NCI-H748 treated with DMSO at 0.1 percent for 48 hours (cell line): ENCODE measurements at places on chromosomes 4 and X.

DNA sequence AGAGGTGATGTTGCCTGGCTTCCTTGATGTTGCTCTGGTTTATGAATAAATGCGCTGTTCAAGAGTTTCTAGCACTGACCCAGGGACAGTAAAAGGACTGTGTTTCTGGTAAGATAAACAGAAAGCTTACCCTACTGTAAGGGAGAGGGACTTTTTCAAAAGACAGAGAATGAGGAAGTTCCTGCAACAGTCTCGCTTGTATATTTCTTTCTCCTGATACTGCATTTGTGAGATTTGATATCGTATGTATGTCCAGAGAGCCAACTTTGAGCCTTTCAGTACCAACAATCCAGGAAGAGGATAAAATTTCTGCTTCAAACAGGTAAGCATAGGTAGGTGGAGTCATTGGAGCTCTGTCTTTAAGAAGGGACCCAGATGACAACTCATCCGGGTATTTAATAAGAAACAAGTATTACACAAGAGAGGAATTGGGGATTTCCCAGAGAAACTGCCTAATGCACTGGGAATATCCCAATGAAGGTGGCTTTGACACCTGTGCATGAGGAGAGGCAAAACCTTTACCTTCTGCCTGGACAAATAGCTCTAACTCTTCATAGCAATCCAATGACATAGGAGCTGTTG, 773 bp downstream of the DAPP1 start:
- no peak for DNase-seq

- no peak for DNase-seq
Measured at GRCh38 chr4:7132249-7132648, 60.1 kb upstream of the SORCS2 start.

- no peak for DNase-seq
Measured at GRCh38 chrX:53047228-53047627, 1.4 kb upstream of the GPR173 start.

GRCh38 chr4:156977435-156978160, 6.0 kb upstream of the PDGFC start:
- DNase-seq, result no peak

GRCh38 chrX:136814847-136815750, 34.4 kb upstream of the ARHGEF6 start:
- no peak for DNase-seq

GRCh38 chr4:36244257-36245082, at the start of gene ARAP2:
TSS of gene ARAP2 (minus strand) at chr4:36244514. CDS start at chr4:36229486, 15,028 bp downstream.
- peak; percentile 46 for DNase-seq

DNA sequence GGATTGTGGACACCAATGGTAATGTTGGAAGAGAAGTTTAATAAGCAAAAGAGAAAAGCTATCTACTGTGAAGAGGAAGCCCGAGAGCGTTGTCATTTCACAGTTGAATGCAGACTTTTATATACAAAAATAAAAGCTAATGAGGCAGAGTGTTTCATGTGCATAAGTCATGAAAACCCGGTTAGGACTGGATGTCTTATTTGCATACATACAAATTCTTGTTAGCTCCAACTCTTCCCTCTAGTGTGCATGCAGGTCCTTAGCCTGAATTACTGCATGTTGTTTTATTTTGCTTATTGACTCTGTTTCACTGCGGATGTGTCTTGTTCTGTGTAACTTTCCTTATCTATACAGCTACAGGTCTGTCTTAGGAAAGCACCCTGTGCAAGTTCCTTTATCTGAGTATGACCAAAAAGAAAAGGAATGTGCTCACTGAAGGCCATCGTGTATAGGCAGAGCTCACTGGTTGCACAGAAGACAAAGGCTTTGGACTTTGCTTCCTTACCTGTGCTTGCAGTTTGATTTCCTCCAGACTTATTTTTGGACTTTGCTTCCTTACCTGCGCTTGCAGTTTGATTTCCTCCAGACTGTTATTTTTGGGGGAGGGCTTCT, 25.1 kb upstream of the UGT2B11 start:
- no peak for DNase-seq

DNA sequence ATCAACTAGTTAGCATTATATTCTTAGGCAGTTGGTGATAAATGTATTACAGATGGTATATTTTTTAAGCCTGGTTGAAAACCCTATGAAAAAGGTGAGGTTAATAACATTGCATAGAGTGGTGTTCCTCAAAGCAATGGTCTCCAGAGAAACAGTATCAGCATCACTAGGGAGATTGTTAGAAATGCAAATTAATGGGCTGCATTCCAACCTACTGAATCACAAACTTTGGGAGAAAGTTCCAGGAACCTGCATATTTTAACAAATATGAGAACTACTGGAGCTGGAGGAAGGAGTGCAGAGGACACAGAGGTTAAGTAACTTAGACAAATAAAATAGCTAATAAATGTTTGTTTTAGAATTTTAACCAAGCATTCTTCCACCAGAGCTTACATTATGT, 166.9 kb upstream of the PCDH10 start:
- DNase-seq, result no peak

DNA sequence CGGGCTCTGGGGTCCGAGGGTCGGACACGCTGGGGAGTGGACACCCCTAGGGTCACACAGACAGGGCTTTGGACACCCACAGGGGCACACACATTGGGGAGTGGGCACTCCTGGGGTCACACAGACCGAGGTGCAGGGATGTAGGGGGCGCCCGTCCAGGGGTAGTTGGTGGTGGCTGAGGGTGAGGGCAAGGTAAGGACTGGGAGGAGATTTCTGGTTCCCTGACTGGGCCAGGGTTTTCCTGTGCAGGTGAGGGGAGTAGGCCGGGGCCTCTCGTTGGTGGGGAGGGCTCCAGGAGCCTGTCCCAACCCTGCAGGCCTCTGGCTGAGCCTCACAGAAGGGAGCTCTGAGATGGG, 21.9 kb upstream of the WDR45 start:
- no peak for DNase-seq

DNA sequence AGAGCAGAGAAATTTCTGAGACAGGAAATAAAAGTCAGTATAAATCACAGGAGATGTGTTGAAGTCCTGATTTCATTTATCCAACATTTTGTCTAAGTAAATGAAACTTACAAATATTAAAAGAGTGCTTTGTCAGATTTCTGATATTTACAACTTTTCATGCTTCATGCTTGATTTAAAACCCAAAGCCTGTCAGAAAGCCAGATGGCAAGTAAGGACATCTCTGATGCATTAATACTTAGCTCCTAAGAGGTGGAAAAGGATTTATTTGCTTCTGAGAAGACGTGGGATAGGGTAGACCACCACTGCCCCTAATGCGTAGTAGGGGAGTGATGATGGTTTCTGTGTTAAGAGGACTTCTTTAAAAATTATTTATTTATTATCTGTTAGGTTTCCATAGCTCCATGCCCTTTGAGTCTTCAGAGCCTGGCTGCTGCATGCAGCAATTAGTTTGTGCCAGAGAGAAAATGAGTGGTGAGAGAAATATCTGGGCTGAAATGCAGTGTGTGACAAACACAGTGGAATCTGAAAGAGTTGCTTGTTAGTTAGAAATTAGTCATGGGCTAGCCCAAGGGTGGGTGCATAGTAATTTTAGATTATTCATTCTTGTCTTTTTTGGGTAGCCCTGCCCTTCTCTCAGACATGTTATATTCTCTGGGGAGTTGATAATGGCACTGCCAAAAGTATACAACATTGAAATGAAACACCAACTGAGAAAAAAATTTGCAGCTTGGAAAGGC, 333.8 kb downstream of the C4orf33 start:
- no peak for DNase-seq

- DNase-seq, result no peak
Measured at GRCh38 chr4:71231129-71232055, 107.4 kb upstream of the SLC4A4 start.

GRCh38 chr4:141635736-141636081, 674 bp upstream of the IL15 start:
- no peak for DNase-seq

DNA sequence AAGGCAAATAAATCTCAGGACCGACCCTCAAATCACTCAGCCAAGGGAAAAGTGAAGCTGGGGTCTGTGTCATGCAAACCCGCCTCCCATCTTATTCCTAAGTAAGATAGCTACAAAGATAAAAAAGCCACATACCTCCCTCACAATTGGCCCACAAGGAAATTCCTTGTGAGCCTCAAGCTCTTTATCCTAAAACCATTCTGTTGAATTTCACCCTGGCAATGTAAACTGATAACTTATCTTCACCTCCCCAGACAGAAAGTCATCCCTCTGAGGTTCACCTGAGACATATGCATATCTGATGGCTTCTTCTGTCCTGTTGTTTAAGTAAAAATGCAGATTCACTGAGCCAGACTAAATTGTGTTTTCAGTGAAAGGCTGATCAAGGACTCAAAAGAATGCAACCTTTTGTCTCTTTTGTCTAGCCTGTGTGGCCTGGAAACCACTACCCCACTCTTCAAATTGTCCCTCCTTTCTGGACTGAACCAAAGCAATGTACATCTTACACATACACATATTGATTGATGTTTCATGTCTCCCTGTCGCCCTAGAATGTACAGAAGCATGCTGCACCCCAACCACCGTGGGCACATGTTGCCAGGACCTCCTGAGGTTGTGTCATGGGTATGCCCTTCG, 91.3 kb downstream of the MFAP3L start:
- DNase-seq, result no peak

- no peak for DNase-seq
Measured at GRCh38 chr4:15717086-15717485, 14.2 kb downstream of the BST1 start.

DNA sequence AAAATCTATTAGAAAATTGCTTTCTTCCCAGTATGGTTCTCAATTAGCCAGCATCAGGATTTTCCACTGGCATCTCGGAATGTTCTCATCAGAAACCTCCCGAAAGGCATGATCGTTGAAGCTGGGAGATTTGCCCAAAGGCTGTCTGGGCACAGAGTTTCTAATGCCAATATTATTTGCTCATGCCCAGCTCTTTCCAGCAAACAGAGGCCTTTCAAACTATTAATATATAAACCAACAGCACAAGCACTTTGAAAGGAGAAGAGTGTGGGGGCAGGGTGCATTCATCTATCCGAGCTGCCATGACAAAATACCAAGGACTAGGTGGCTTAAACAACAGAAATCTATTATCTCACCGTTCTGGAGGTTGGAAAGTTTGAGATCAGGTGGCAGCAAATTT, 88.3 kb upstream of the MSX1 start:
- no peak for DNase-seq

GRCh38 chrX:37434362-37434761, 85.2 kb downstream of the PRRG1 start:
- DNase-seq, result no peak

GRCh38 chr4:2132438-2132837, 73.3 kb downstream of the NAT8L start:
- no peak for DNase-seq

DNA sequence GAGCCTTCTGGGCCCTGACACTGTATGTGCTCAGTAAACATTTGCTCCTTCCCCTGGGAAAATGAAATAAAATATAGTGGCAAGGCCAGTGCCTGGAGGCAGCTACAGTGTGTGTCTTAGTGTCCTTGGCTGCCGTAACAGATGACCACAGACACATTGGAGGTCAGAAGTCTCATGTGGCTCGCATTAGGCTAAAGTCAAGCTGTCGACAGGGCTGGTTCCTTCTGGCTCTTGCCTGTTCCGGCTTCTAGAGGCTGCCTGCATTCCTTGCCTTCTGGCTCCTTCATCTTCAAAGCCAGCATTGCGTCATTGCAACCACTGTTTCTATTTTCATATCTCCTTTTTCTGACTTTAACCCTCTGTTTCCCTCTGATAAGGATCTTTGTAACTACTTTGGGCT, 83.6 kb upstream of the STX18 start:
- DNase-seq, result no peak

DNA sequence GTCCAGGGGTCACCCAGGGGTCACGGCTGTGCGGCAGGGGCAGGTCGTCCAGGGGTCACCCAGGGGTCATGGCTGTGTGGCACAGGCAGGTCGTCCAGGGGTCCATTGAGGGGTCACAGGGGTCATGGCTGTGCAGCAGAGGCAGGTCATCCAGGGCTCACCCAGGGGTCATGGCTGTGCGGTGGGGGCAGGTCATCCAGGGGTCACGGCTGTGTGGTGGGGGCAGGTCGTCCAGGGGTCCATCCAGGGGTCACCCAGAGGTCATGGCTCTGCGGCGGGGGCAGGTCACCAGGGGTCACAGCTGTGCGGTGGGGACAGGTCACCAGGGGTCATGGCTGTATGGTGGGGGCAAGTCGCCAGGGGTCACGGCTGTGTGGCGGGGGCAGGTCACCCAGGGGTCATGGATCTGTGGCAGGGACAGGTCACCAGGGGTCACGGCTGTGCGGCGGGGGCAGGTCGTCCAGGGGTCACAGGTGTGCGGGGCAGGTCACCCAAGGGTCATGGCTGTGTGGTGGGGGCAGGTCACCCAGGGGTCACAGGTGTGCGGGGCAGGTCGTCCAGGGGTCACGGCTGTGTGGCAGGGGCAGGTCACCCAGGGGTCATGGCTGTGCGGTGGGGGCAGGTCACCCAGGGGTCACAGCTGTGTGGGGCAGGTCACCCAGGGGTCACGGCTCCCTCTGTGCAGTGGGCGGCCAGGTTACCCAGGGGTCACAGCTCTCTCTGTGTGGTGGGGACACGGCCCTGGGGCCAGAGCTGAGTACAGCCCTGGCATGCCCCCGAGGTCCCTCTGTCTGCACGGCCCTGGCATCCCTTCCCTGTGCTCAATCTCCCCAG, 16.0 kb downstream of the ATP5ME start:
- no peak for DNase-seq

DNA sequence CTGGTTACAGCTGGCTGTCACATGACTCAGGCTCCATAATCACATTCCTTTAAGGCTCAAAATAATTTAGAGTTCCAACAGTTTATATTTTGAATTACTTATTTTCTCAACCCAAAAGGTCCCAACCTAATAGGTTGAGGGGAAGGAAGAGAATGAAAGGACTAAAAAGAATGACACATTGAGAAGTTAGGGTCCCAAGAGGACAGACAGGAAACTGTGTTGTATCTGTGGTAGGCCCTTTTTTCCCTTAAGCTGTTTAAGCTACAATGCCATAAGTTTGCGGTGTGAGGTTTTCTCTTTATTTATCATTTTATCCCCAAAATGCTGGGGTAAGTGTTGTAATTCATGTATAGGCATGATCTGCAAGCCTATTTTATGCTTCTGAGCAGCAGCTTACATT, 290.2 kb downstream of the ZNF674 start:
- DNase-seq, result no peak

DNA sequence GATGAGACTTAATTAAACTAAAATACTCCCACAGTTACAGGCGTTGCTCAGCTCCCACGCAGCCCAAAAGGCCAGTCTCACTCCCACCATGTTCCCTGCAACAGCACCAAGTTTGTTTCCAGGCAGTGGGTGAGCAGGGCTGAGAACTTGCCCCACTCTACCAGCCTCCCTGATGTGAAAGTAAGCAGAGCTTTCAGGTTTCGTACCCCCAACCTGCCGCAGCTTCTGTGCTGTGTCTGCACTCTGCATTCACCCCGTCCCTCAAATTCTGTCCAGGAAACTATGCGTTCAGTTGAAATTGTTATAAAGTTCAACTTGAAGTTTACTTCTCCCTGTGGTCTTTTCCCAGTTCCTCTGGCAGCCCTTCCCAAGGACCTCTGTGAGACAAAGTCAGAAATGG, 17.2 kb downstream of the GLUD2 start:
- no peak for DNase-seq

- DNase-seq, result peak; percentile 51
Measured at GRCh38 chr4:18318682-18319388, 297.3 kb upstream of the LCORL start.

- no peak for DNase-seq
Measured at GRCh38 chr4:37991623-37992410, 31.6 kb downstream of the PTTG2 start.
